Endodermal cell (in vitro differentiated cells): ENCODE measurements at places on chromosomes 6 and 20.
A peak's percentile ranks its signal among the peaks of the same experiment; 100 is the strongest.

DNA sequence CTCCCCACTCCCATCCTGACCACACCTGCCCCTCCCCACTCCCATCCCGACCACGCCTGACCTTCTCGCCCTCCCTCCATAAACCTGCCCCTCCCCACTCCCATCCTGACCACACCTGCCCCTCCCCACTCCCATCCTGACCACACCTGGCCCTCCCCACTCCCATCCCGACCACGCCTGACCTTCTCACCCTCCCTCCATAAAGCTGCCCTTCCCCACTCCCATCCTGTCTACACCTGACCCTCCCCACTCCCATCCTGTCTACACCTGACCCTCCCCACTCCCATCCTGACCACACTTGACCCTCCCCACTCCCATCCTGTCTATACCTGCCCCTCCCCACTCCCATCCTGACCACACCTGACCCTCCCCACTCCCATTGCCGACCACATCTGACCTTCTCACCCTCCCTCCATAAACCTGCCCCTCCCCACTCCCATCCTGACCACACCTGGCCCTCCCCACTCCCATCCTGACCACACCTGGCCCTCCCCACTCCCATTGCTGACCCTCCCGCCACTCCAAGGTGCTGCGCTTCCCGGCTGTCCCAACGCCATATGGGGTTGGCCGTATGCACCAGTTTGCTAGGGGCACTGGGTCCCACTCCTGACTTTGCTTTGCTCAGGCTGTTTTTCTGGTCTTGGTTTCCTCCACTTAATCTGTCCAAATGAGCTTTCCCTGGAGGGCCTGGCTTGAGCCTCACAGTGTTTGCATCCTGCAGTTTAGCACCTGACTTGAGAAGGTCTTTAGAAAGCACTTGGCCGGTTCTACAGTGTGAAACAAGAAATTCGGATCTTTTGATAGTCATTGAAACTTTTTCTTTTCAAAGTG, 2.9 kb downstream of the KIF25 start:
- H3K36me3 ChIP-seq: no peaks in the 10 kb centered on the region
- H3K27me3 ChIP-seq: no peaks in the 10 kb centered on the region
- no peaks in the 10 kb centered on the region for H3K4me1 ChIP-seq

GRCh38 chr6:101403216-101403945, 9.9 kb downstream of the GRIK2 start:
- H3K27ac ChIP-seq: no peak overlapping the region
- no peaks in the 10 kb centered on the region for H3K36me3 ChIP-seq
- H3K27me3 ChIP-seq: peaks cover 51% of the 10 kb centered on the region
- peaks cover 8% of the 10 kb centered on the region for H3K4me1 ChIP-seq
- DNase-seq: peak; percentile 81
- H3K4me3 ChIP-seq: peak overlapping the region; percentile 76

- H3K4me3 ChIP-seq: no peak overlapping the region
- no peak overlapping the region for H3K27ac ChIP-seq
- H3K36me3 ChIP-seq: no peaks in the 10 kb centered on the region
- no peaks in the 10 kb centered on the region for H3K27me3 ChIP-seq
Observed at GRCh38 chr6:92521553-92521952, 897.8 kb downstream of the EPHA7 start.

GRCh38 chr6:40436685-40437604, 150.2 kb downstream of the LRFN2 start:
- no peak overlapping the region for H3K4me3 ChIP-seq
- H3K4me1 ChIP-seq: no peaks in the 10 kb centered on the region
- no peaks in the 10 kb centered on the region for H3K36me3 ChIP-seq
- H3K27me3 ChIP-seq: no peaks in the 10 kb centered on the region
- H3K27ac ChIP-seq: no peak overlapping the region
- DNase-seq: no peak

DNA sequence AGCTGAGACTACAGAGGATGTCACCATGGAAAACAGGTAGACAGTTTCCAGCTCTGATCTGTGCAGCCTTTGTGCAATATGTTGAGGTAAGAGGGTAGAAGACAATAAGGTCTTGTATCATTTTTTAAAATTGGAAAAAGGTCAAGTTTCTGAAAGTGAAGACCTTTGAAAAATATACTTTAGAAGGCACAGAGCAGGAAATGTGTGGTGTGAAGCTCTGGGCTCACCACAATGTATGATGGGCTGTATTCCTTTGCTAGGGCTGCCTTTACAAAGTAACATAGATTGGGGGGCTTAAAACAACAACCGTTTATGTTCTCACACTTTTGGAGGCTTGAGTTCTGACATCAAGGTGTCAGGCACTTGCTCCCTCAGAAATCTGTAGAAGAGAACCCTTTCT, 514.3 kb upstream of the JARID2 start:
- no peak overlapping the region for H3K27ac ChIP-seq
- no peaks in the 10 kb centered on the region for H3K36me3 ChIP-seq
- no peak overlapping the region for H3K4me3 ChIP-seq
- DNase-seq: no peak
- no peaks in the 10 kb centered on the region for H3K4me1 ChIP-seq

- H3K36me3 ChIP-seq: peaks cover 43% of the 10 kb centered on the region
- H3K4me1 ChIP-seq: peaks cover 4% of the 10 kb centered on the region
Observed at GRCh38 chr6:30327232-30327746, 562 bp downstream of the TRIM39 start.

GRCh38 chr6:34866509-34866908, 21.3 kb downstream of the TAF11 start:
- H3K27ac ChIP-seq: no peak overlapping the region
- no peak for DNase-seq
- peaks cover 55% of the 10 kb centered on the region for H3K36me3 ChIP-seq
- no peak overlapping the region for H3K4me3 ChIP-seq
- no peaks in the 10 kb centered on the region for H3K4me1 ChIP-seq
- no peaks in the 10 kb centered on the region for H3K27me3 ChIP-seq

DNA sequence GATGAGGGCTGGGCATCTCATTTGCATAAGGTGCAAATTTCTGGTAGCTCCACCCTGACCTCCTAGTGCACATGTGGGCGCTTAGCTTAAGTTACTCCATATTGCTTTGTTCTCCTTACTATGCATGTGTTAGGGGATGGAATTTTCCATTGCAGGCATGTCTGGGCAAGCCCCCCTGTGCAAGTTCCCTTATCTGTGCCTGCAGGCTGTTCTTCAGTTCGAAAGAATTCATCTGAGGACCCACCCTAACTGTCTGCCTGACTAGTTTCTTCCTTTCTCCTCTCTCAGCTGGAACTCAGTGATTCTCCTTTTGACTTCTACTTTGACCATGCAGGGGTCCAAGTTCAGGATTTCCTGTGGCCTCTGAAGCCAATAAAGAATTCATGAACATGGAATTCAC, 30.2 kb downstream of the CCDC170 start:
- H3K4me3 ChIP-seq: peak overlapping the region; percentile 44
- H3K36me3 ChIP-seq: no peaks in the 10 kb centered on the region
- H3K27me3 ChIP-seq: no peaks in the 10 kb centered on the region

GRCh38 chr20:46573234-46573633, 22.8 kb upstream of the OCSTAMP start:
- H3K27me3 ChIP-seq: no peaks in the 10 kb centered on the region
- H3K4me3 ChIP-seq: no peak overlapping the region
- peak; percentile 14 for DNase-seq
- H3K27ac ChIP-seq: no peak overlapping the region

- H3K27me3 ChIP-seq: no peaks in the 10 kb centered on the region
- H3K4me3 ChIP-seq: no peak overlapping the region
- no peaks in the 10 kb centered on the region for H3K4me1 ChIP-seq
- H3K36me3 ChIP-seq: no peaks in the 10 kb centered on the region
- H3K27ac ChIP-seq: no peak overlapping the region
Observed at GRCh38 chr6:155378276-155378675, 64.0 kb upstream of the TFB1M start.

GRCh38 chr6:3366596-3367413, 90.0 kb downstream of the SLC22A23 start:
- DNase-seq: no peak
- no peaks in the 10 kb centered on the region for H3K27me3 ChIP-seq
- no peak overlapping the region for H3K27ac ChIP-seq
- H3K36me3 ChIP-seq: no peaks in the 10 kb centered on the region

DNA sequence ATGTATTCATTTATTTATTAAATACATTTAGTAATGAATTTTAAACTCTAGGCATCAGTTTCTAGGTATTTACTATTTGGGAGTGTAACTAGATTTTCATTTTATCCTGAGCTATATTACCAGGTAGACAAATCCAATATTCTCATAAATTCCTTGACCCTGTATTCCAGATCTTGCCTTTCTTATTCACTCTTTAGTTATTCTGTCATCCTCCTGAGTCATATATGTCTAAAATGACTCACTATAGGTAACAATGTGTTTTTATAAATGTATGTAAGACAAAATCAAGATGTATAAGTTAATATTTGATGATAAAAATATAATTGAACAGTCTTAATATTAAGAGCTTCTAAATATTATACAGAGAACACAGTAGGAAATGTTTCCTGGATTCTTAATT, 642.1 kb upstream of the NRSN1 start:
- H3K36me3 ChIP-seq: no peaks in the 10 kb centered on the region
- DNase-seq: no peak
- no peaks in the 10 kb centered on the region for H3K27me3 ChIP-seq
- H3K27ac ChIP-seq: no peak overlapping the region
- no peak overlapping the region for H3K4me3 ChIP-seq
- no peaks in the 10 kb centered on the region for H3K4me1 ChIP-seq
